ENCODE measurements at places on chromosomes 4 and X.

DNA sequence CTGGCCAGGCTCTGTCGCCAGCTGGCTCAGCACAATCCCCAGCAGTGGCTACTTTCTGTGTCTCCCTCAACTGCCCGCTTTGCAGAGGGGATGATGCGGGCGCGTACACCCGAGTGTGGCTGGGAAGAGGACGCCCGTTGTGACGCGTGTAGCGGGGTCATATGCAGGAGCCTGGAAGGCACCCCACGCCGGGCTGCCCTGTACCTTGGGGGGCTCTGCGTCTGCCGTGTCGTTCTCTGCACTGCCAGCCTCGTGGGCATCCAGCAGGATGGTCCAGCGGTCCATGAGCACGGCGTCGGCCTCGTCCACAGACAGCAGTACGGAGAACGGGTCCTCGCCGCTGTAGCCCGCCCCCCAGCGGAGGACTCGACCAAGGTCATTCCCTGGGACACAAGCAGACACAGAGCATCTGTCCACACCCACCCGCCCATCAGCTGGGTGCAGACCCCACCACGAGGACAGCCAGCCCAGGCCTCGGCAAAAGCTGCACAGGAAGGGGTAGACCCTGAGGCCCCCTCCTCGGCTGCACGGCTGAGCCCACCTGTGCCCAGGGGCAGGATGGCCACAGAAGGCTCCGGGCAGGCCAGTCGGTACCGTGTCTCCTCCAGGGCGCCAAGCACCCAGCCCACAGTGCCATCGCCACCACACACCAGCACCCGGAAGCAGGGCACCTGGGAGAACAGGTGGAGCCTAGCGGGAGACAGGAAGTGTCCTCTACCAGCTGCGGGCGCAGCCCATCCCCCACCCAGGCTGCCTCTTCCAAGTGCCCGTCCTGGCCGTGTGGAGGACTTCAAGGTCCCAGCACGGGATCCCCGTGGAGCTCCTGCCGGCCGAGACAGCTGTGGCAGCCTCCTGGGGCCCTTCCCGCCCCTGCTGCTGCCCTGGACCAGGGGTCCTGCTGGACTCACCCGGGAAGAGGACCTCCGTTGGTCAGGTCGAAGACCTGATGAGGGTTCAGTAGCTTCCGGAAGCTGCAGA, 10.8 kb downstream of the DGKQ start:
- DNase-seq = no peak

DNA sequence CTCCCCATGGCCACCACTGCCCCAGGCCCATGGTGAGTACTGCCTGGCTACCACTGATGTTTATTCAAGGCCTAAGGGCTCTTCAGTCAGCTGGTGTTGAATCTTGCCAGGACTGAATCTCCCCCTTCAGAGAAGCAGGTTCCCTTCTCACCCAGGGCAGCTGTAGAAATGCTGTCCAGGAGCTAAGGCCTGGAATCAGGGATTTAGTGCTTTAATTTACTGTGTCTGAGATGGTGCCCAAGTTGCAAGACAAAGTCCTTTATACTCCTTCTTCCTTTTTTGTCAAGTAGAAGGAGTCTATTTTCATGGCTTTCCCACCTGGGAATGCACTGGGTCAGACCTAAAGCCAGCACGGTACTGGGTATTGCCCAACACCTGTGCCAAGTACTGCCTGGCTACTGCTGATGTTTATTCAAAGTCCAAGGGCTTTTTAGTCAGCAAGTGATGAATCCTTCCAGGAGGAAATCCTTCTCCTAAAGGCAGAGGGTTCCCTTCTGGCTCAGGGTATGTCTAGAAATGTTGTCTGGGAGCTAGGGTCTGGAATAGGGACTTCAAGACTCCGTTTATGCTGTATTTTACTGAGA, 117.6 kb upstream of the ATOH1 start:
- DNase-seq = no peak

DNA sequence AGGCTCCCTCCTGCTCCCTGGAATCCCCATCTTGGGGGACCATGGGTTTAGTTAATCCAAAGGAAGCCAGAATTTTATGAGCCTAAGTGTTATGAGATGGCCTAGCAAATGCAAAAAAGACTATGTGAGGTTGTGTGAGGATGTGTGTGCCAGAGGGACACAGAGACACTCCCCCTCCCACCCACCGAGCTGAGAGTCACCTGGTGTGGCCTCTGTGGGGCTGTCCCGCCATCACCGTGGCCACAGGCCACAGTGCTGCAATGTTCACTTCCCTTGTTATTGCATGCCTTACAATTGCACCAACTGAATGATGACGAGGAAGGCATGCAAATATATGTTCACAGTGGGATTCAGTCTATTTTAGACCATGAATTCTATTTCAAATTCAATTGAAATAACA, 601 bp upstream of the FGFBP2 start:
- DNase-seq = no peak

GRCh38 chr4:7254736-7255487, 62.6 kb downstream of the SORCS2 start:
- DNase-seq = no peak

GRCh38 chr4:105637408-105638176, 70.9 kb downstream of the INTS12 start:
- DNase-seq = no peak

- DNase-seq = no peak
Observed at GRCh38 chr4:20273793-20274192, 22.1 kb downstream of the SLIT2 start.

GRCh38 chrX:124475358-124475757, 129.0 kb downstream of the SH2D1A start:
- no peak for DNase-seq

GRCh38 chrX:39888730-39889129, 209.0 kb downstream of the BCOR start:
- no peak for DNase-seq

DNA sequence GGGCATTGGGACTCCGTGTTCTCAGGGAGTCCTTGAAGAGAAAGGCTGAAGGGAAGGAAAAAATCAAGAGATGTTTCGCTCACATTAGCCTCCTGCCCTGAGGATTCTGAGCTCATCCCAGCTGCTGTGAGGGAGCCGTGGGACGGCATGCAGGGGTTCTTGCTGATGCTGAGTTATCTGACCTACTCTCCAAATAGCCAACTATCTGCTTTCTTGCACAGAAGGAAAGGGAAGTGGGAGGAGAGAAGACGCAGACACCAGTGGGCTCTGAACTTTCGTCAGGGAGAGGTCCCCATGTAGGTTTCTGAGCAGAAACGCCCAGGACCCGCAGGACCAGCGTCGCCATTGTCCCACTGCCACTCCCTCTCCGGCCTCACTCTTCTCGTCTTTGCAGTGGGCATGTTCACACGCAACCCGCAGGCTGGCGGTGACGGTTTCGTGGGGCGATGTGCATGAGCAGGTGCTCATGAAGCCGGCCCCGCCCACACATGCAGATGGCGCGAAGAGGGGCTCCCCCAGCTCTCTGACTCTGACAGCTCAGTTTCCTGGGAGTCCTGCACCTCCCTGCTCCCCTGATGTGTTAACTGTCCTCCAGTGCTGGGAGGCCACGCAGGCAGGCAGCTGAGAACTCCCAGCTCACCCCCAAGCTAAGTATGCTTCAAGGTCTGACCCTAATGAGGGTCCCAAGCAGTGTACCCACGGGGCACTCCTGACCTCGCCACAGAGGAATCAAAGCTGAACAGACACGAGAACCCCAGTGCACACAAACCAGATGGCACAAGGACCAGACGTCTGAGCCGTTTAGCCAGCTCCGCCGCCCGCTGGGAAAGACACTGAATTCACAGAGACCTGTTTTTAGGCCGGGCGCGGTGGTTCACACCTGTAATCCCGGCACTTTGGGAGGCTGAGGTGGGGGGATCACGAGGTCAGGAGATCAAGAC, 13.6 kb upstream of the ABLIM2 start:
- DNase-seq = no peak

DNA sequence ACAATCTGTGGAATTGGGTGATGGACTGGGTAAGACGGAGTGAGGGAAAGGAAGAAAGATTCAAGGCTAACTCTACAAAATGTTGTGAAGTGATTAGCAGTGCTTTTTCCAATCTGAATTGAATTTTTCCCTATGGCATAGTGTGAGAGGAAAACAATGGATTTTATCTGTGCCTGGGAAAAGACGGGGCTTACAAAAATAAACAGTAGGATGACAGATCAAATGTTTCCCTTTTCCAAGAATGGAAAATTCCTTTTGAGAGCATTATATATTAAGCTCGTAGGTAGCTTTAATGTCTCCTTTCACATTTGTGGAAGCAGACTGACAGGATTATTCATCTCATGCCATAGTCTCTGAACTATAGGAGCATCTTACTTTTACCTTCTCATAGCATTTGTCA, 27.8 kb downstream of the ATP11C start:
- no peak for DNase-seq

DNA sequence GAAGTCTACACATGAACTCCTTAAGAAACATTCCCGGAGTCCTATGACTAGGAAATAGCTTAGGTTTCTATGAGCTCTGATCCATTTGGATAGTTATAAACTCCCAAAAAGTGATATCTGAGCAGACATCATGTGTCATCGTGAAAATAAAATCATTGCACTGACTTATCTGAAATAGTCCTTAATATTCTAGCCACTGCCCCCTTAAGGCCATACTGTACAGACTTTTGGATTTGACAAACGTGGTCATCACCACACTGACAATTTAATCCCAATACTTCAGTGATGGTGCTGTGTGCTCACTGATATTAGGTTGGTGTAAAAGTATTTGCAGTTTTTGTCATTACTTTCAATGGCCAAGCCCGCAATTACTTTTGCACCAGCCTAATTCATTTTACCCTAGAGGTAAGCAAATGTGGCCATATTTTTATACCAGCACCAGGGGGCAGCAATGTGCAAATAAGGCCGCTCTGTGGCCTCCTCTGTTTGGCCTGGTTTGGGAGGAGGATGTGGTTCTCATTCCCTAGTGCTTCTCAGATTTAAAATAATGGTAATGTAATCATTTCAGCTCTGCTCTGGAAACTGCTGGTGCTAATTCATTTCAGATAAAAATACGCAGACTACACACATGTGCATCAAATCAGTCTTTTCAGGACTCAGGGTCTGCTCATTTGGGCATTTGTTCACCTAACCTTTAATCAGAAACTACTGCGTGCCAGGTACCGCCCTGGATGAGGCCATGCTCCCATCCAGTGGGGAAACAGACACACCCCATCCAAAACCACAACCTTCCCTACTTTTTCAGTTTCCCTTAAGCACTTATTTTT, 196.4 kb upstream of the C1QTNF7 start:
- no peak for DNase-seq

GRCh38 chrX:88735835-88736234, 11.2 kb upstream of the CPXCR1 start:
- DNase-seq = no peak

- no peak for DNase-seq
Observed at GRCh38 chrX:54288277-54288676, 69.6 kb downstream of the WNK3 start.

DNA sequence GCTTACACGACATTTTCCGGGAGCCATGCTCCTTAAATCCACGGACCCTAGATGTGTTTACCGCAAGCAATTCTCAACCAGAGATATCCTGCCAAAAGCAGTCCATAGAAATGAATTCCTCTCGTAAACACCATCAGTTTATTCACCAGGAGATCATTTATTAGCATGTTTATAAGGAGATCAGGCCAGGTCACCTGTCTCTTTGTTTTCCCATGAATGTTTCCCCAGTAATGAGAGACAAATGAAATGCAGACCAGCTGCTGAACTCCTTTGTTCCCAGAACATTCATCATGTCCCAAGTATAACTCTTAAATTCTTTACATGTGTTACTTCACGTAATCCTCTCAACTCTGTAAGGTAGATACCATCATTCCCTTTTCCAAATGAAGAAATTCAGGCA, 137.1 kb downstream of the DDX53 start:
- DNase-seq = no peak

- DNase-seq = no peak
Observed at GRCh38 chrX:49155243-49155899, 7.2 kb upstream of the MAGIX start.

DNA sequence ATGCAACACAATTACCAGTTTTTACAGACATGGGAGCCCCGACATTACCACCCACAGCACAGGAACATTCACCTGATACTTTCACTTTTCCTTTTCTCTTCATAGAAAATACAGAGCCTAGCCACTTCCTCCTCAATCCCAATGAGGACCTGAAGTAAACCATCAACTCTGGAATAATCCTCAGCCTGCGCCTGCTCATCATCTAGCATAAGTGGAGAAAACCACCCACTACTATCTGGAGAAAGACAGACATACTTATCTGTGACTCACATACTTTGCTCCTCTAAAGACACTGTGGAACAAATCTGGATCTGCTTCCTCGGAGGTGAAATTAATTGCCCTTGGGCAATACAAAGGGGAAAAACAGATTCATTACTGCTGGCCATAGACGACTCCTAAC, 47.8 kb downstream of the ZCCHC13 start:
- no peak for DNase-seq

GRCh38 chr4:116126794-116127193, 958.6 kb downstream of the TRAM1L1 start:
- no peak for DNase-seq

- no peak for DNase-seq
Observed at GRCh38 chr4:185644408-185644807, 109.1 kb upstream of the PDLIM3 start.

DNA sequence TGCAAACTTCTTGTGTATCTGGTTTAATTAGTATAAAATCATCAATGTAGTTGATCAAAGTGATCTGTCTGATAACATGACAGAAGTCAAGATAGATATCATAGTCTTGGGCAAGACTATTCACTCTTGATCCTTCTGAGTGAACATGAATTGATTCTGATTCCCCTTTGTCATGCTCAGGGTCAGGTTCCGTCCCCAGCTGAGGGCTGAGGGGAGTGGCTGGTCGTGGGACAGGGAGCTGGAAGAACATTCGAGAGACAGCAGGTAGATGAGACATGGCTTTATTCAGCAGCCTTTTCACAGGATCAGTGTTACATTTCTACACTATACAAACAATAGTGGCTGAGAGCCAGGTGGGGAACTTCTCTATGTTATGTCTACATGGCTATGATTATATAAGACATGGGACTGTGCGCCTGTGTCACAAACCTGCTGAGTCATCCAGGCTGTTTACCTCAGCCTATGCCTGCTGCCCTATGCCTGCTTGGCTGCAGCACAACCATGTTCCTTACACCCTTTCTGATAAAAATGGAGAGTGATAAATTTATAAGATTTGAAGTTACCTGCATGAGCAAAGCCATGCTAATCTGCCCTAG, 586.9 kb upstream of the NR3C2 start:
- no peak for DNase-seq
